NCI-H187 (cell line): ENCODE measurements at places on chromosomes 16 and 17.

GRCh38 chr16:84124257-84125073, 7.7 kb upstream of the MBTPS1 start:
- DNase-seq = no peak

- peak; percentile 12 for DNase-seq
Measured at GRCh38 chr16:13453938-13454553, 465.9 kb upstream of the ERCC4 start.

DNA sequence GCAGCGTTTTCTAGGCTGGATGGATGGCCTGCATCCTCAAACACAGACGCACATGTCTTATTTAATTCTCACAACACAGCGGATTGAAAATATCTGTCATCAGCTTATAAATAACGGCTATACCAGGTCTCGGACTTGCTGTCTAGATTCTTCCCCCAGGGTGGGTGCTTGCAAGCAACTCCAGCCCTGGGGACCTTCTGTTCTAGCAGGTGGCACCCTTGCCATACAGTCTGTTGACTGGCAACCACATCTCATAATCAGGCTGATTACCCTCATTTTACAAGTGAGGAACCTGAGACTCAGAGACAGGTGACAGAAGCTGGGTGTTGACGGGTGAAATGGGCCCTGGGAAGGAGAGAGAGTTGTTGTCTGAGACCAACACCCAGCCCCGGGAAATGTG, 16.2 kb upstream of the SEZ6 start:
- DNase-seq = no peak

DNA sequence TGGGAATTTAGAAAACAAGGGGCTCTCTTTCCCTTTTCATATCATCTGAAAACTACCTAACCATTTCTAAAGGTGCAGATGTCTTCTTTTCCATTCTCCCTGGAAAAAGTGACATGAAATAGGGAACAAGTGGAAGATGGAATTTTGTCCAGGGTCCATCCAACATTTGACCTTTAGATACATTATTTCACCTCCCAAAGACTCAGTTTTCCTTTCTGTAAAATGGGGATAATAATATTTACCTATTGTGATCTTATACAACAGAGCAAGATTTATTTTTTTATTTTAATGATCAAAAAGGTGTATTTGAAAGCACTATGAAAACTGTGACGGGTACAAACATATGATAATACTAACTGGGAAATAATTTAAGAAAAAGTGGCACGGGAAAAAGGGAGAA, 106.3 kb downstream of the HS3ST3A1 start:
- no peak for DNase-seq

- no peak for DNase-seq
Measured at GRCh38 chr16:6725634-6726331, 606.9 kb upstream of the RBFOX1 start.

- DNase-seq = no peak
Measured at GRCh38 chr17:33777674-33778073, 477.4 kb upstream of the CCL2 start.

- DNase-seq = no peak
Measured at GRCh38 chr17:65509032-65509431, 52.4 kb downstream of the AXIN2 start.

DNA sequence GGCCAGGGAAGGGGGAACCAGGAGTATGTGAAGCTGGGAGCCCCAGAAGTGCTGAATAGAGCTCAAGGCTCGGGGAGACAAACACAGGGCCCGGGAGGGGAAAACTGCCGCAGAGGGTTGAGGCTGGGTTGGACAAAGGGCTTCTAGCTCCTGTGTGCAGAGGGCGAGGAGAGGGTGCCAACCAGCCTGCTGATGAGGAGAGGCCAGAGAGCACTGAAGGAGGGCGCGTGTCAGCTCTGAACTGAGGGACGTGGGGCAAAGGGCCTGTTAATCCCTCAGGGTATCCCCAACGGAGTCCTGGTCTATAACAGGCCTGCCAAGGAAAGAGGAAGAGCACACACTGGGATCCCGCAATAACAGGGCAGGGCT, 151.3 kb downstream of the C16orf78 start:
- no peak for DNase-seq

DNA sequence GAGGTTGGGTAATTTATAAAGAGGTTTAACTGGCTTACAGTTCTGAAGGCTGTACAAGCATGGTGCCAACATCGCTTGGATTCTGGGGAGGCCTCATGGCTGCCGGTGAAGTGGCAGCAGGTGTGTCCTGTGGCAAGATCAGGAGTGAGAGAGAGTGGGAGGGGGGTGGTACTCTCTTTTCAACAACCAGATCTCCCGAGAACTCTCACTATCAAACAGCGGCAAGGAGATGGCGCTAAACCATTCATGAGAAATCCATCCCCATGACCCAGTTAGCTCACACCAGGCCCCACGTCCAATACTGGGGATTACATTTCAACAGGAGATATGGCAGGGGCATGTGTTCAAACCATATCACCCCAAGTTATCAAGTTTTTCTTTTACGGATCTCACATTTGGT, 44.0 kb upstream of the CBX4 start:
- peak; percentile 23 for DNase-seq
